ENCODE measurements at places on chromosomes 3 and 15. TPM values are rescaled to one million over a fixed set of nuclear protein-coding genes. Genes with fewer than 3 reads are reported as not detected.

The ARNT2 gene
- total RNA-seq: 4.7 TPM

The ASTE1 gene
- total RNA-seq: 3.2 TPM

The SLC24A5 gene
- not detected for total RNA-seq

The RASGRF1 gene
- 0.11 TPM for total RNA-seq

The GPR62 gene
- 0.16 TPM for total RNA-seq

The CYP1A2 gene
- not detected for total RNA-seq

The KATNBL1 gene
- 23.3 TPM for total RNA-seq

The MEX3B gene
- total RNA-seq: 2.6 TPM

The ECT2 gene
- total RNA-seq: 3.0 TPM

The ANKDD1A gene
- 1.4 TPM for total RNA-seq

The C3orf85 gene
- not detected for total RNA-seq

All from cardiac septum (tissue), 1 donor.